Hepatocyte (in vitro differentiated cells): ENCODE measurements at places on chromosomes 12 and 14. TPM values are rescaled to one million over a fixed set of nuclear protein-coding genes. Genes with fewer than 3 reads are reported as not detected.
A peak's percentile ranks its signal among the peaks of the same experiment; 100 is the strongest.

DNA sequence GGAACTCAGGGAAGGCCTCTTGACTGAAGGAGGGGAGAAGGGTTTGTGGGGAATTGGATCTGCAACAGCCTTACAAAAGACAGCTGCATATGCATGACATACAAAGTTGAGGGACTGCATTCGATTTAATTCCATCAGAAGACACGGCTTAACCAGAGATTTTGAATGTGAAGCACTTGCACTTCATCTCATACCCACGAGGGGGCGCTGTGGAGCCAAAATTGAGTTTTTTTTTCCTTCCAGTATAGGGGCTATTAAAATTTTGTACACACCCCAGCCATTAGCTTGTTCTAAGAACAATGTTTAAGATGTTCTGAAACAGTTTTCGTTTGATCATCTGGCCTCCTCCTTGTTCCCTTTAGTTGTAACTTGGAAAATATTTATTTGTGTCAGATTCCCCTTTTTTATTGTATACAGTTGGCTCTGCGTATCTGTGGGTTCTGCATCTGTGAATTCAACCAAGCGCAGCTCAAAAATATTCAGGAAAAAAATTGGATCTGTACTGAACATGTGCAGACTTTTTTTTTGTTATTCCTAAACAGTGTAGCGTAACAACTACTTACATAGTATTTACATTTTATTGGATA lies 1.6 kb downstream of the SUDS3 start:
- DNase-seq, result peak; percentile 43

Gene RAD9B
- total RNA-seq, result 0.23 and 0.24 TPM in 2 replicates

Gene DACT1
- total RNA-seq, result 17.5 and 19.6 TPM in 2 replicates

Gene CMA1
- total RNA-seq, result not detected in 2 replicates

Gene CSRP2
- 64.7 and 92.1 TPM in 2 replicates for total RNA-seq

Gene PZP
- total RNA-seq, result 0.08 and 0.10 TPM in 2 replicates
